Stimulated activated CD4-positive, alpha-beta T cell treated with anti-CD3 and anti-CD28 coated beads, Interleukin-1b, Interleukin-23, amount 100 ng/mL, for 48 hours (primary cell): ENCODE measurements at places on chromosomes 5 and 9.

DNA sequence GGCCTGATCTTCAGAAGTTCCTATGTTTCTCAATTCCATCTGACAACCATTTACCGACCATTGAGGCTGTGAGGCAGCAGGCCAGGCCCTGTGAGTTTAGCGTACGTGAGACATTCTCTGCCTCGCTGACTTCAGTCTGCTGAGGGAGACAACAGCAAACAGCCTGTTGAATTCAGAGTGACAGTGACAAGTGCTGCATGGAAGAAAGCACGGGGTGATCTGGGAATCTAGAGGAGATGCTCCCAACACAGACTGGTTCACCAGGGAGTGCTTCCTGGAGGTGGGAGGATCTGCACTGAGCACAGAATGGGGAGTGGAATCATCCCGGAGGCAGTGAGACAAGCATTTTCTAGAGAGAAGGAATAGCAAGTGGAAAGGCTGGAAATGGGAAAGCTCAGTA is 10.0 kb upstream of the DDX41 start:
- no peak for DNase-seq

GRCh38 chr5:60829490-60830266 is 14.4 kb downstream of the ELOVL7 start:
- DNase-seq = no peak

DNA sequence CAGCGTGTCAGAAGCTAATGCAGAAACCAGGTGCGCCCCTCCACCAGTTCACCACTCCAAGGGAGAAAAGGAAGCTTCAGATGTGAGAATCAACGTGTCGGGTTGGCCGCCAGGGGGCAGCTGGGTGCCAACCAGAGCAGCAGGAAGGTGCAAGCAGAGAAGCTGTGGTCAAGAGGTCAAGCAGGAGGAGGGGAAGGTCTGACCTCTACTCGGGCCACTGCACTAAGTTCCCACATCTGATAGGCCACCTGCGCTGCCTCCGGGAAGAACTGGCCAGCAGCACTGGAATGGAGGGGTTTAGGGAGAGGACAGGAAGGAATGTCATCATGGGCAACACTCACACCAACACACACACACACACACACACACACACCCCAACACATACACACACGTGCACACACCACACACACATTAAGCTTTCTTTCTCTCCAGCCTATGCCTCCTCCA is 31.4 kb downstream of the ANXA6 start:
- peak; percentile 53 for DNase-seq

GRCh38 chr5:169433221-169433651 is 132.3 kb upstream of the SLIT3 start:
- no peak for DNase-seq

DNA sequence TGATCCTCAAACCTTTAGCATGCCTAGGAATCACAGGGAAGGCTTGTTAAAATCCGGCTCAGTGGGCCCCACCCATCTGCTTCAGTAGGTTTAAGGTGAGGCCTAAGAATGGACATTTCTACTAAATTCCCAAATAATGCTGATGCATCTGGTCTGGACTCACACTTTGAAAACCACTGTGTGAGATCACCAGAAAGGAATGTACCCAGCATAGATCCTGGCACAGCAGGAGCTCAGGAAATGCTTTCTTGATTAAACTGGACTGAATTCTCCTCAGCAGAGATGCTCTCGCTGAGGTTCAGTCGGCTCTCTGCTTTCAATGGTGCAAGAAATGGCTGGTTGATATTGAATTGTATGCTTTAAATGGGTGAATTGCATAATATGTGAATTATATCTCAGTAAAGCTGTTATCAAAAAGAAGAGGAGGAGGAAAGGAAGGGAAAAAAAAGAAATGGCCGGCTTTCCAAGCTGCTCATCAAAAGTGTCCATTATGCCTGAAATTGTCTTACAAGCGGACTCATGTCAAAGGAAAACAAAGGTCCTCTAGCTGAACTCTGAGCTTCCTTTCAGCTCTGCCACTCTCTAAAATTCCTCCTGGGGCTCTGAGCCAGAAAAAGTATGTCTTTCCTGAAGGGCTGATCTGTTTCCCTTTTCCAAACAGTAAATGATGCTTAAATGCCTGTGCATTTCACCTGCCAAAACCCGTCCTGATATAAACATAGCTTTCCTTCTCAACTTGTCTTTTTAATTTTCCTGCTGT is 77.6 kb upstream of the SAP30L start:
- no peak for DNase-seq

GRCh38 chr5:32932241-32932935 is 221.3 kb downstream of the NPR3 start:
- DNase-seq = no peak

- DNase-seq = no peak
These were observed 93.9 kb downstream of the SCAI start for GRCh38 chr9:125049212-125050049.

DNA sequence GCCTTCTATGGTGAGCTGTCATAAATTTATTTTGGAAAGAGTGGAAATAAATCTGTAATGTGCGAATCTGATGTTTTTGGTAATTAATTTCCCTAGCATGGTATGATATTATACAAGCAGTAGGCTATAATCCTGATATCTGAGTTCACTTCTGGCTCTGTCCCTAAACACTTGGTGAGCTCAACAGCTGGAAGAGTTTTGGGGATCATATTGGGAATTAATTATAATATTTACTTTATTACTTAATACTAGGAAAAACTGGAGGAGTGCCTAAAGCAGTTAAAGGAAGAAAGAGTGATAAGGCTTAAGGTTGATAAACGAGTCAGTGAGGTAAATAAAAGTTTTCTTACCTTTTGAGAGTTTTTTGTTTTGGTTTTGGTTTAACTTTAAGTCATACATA is 26.8 kb downstream of the CEP78 start:
- DNase-seq = no peak

DNA sequence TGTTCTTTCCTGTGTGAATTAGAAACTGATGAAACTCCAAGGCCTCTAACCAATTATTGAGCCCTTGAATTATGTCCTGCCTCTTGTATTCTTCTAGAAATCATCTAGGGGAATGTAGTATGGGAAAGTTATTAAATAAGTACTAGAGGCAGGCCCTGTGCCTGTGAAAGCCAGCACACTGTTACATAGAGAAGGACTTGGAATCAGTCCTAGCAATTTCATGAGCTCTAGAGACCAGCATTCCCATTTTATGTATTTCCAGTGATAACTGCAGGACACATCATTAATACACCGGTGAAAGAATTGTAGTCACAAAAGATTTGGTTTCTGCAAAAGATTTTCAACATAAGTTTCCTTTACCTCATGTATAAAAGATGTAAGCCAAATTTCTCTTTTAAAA is 168.5 kb upstream of the VLDLR start:
- no peak for DNase-seq

- no peak for DNase-seq
These were observed 92.7 kb upstream of the BOD1 start for GRCh38 chr5:173709145-173709544.

GRCh38 chr5:138869763-138870500 is 5.2 kb downstream of the LRRTM2 start:
- DNase-seq = no peak

DNA sequence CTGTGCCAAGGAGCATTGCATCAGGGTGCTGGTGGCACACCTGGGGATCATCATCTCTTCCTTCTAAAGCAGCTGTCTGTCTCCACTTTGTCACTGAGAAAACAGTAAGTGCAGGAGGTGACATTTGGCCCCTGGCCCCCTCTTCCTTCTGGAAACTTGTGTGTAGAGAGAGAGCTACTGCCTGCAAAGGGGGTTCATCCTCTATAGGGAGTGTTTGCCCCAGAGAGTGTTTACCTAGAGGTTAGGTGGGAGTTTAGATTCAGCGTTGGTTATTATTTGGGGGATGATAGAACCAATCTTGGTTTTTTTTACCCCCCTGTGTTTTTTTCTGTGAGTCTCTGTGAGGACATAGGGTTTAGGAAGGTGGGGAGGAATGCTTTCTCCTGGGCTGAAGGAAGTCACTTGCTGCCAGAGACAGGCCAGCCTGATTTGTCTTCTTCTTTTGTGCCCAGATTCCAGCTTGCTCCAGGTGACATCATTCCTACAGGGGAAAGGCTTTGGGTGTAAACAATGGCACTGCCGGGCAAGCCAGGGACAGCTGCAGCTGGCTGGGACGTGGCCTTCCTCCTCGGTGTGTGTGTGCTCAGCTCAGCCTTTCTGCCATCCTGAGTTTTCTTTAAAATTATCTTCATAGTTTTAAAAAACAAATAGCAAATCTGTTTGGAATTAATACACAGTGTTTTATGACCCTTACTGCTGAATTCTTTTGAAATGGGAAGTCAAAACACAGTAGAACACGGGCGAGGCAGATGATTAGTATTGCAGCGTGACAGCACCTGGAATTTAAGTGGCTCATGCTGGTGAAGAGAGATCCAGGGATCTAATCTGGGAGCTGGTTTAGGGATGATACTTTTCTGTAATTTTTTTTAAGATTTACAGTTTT is 24.5 kb downstream of the PRRC2B start:
- no peak for DNase-seq

DNA sequence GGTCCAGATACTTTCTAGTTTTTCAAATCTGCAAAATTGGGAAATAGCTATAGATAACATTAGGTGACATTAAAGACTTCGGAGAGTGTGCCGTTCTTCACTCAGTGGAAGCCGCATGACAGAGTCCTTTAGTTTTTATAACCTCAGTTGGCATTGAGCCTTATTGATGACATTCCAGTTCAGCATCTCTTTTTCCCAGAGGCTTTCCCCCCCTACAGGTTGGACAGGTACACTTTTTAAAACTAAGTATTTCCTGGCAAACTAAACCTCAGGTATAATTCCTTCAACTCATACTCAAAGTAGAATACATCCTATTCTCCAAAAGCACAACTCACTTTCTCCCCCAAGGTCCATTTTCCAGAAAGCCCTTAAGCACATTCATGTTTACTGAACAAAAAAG is 58.7 kb downstream of the SLC46A2 start:
- DNase-seq = no peak

DNA sequence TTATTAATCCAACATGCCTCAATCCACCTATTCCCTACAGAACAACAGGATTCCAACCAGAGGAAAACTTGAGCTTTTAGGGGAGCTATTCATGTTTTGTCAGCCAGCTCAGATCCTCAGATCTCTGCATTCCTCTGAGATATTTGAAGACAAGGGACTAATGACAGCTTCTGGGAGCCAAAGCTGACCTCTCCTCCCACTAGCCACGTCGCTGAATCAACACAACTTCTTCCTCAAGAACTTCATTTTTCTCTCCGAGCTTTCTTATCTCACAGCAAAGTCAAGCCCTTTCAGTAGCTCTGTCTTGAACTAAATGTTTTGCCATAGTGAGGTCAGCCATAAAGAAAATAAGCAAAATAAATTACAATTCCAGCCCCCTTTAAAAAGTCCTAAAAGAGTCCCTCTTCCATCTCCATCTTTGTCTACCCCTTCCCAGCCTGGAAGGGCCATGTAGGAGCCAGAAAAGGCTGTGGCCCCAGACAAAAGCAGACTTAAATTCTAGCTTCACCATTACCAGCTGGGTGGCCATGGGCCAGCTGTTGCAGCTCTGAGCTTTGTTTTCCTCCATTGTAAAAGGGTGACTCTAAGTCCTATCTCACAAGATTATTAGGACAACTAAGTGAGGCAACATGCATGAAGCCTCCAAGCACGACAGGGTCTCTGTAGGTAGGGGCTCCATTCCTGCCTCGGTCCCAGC is 65.0 kb downstream of the HSD17B3 start:
- DNase-seq = no peak

GRCh38 chr5:160271396-160271795 is 41.0 kb downstream of the CCNJL start:
- no peak for DNase-seq

DNA sequence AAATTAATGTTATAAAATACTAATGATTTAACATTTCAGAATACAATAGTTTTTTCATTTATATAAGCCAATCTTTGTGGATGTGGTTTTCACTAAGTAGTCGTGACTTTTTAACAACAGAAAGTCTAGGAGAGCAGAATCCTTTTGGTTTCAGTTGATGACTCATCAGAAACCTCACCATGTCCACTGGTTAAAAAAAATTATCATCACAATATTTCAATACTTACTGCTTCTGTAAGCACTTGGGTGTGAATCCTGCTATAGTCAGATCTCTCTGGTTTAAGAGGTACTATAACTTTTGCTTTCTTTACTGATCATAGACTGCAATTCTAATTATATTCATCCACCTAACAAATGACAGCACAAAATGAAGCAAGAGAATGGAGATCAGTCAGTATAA is 77.2 kb downstream of the MRPS30 start:
- no peak for DNase-seq

DNA sequence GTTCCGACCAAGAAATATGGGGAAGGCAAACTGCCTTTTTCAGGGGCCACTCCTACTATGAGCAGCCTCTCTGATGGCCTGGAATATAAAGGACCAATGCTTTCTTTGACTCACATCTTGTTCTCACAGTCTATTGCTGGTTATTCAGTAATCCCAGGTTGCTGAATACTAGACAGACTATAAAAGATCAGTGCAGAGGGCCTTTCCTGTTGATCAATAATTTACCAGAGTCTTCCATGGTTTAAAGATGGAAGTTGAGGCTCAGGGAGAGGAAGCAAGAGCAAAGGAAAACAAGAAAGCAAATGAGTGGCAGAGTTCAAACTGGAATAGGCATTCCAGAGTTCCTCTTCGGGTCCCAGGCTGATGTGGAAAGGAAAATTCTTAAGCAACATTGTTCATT is 62.9 kb downstream of the FBXO38 start:
- DNase-seq = no peak

- no peak for DNase-seq
These were observed 115.4 kb downstream of the OXCT1 start for GRCh38 chr5:41754857-41755256.

DNA sequence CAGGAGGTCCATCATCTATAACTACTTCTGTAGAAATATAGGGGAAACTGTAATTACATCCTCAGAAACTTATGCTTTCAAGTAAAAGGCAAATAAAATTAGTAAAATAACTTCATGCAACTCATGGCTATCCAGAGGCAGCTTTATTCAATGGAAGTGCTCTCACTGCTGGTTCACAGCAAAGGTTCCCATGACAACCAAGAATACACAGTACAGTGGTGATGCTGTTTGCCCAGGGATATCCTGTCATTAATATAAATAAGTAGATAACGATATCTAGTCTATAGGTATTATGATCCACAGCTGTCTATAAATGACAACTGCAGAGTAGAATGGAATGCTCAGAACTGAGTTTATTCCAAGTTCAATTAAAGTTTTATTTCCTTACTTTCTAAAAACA is 390.3 kb downstream of the PDE4D start:
- DNase-seq = no peak

- no peak for DNase-seq
These were observed 72.6 kb downstream of the ZNF354C start for GRCh38 chr5:179132586-179133355.

DNA sequence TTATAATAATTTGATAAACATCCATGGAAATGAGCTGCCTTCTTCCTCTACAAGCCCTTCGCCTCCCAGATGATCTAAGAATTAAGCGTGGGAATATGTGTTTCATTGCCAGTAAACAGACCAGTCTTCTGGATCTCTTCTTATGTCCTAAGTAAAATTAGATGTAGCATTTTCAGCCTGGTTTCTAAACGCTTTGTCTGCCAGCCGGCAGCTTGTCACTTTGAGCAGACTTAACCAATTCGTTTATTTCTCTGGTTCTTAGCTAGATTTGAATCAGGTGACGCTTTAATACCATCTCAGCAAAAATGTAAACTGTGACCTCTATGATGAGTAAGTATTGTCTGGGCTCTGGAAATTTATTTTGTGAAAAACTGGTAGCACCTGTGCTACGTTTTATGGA is 380.6 kb upstream of the NUDT12 start:
- DNase-seq = no peak
